NCI-H187 treated with DMSO at 0.1 percent for 48 hours (cell line): ENCODE measurements at places on chromosomes 1 and 21.

DNA sequence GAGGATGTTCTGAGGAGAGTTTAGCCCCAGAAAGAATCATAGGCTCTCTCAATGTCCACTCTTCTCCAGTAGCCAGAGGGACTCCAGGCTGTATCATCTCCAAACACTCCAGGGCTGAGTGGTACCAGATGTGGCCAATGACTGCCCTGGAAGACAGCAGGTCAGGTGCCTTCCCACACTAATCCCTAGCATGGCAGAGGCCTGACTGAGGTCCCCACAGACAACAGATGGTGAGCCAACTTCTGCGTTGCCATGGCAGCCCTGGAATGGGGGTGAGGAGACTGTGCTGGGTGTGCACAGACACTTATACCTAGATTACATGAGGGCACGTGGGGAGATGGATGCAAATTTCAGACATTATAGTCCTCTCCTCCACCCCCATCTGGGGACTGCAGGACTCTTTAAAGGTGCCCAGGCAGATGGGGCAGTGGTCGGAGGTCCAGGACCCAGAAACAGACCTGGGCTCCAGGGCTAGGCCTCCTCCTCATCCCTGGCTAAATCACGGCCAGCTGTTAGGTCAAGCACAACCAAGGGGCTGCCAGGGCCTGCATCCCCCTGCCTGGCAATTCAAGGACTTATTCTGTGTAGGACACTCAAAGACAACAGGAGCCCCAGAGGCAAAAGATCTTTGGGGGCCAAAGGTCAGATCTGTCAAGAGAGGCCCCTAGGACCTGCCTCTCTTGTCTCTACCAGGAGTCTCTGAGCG, 42.9 kb downstream of the CAMK2N1 start:
- no peak for DNase-seq

DNA sequence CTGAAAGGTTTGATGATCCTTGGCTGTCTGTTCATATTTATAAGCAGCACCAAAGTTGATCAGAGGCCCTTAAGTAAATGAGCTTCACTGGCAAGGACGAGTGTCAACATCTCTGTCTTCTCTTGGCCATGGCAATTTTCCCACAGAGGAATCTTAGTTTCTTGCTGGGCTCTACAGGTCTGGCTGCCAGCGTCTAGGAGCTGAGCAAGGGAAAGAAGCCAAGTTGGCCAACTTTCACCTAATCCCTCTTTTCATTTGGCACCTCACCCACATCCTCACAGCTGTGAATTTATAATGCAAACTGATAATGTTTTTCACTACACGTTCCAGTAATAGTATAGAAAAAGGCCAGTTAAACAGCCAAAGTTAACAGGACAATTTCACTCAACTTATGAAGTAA, 99.0 kb upstream of the LBR start:
- DNase-seq = no peak

DNA sequence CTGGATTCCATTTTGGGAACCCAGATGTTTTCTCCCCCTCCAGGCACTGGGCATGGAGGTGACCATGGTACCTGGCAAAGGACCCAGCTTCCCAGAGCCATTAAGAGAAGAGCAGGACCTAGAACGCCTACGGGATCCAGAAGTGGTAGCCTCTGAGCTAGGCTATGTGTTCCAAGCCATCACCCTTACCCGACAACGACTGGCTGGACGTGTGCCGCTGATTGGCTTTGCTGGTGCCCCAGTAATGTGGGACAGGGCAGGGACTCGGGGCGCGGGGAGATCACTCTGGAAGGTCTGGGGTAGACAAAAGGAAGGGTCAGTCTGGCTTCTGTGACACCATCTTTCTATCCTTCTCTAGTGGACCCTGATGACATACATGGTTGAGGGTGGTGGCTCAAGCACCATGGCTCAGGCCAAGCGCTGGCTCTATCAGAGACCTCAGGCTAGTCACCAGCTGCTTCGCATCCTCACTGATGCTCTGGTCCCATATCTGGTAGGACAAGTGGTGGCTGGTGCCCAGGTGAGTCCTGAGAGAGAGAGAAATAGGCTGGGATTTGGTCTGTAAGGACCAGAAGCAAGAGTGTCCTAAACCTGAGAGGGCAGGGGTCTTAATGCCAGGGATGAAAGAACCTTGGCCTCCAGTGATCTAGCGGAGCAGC, 1.6 kb downstream of the UROD start:
- DNase-seq = no peak

- DNase-seq = no peak
Observed at GRCh38 chr1:245074898-245075297, 79.9 kb upstream of the KIF26B start.

GRCh38 chr21:31195334-31196015, 148.6 kb downstream of the TIAM1 start:
- DNase-seq = no peak

DNA sequence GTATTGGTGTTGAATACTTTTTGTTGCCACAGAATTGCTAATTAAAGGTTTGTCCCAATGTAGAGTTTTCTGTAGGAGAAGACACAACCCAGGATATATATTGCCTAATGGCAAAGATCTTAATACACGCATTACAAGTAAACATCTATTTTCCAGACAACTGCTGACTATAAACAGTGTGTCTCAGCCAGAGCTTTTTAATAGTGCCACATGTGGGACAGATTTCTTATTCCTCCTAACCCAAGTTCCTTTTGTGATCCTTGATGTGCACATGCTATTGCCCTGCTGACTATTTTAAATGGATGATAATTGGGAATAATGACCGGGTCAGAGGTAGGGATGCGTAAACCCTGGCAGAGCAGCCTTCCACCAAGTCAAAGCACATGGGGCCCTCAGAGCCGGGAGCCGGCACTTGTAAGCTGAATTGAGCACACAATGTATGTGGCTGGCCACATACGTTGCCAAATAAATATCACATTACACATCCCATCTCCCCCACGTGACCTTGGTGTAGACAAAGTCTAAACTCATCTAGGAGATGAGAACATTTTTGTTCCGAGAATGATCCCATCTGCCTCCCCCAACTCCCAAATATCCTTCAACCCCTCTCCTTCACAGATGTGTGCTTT, 209.8 kb upstream of the NFIA start:
- DNase-seq = no peak

GRCh38 chr1:67793562-67793961, 39.7 kb downstream of the GNG12 start:
- DNase-seq = no peak
